NCI-H2171 treated with DMSO at 0.1 percent for 48 hours (cell line): ENCODE measurements at places on chromosomes 12 and 14.
A peak's percentile ranks its signal among the peaks of the same experiment; 100 is the strongest.

- no peak for DNase-seq
Measured at GRCh38 chr14:61003571-61003970, 22.5 kb downstream of the SLC38A6 start.

DNA sequence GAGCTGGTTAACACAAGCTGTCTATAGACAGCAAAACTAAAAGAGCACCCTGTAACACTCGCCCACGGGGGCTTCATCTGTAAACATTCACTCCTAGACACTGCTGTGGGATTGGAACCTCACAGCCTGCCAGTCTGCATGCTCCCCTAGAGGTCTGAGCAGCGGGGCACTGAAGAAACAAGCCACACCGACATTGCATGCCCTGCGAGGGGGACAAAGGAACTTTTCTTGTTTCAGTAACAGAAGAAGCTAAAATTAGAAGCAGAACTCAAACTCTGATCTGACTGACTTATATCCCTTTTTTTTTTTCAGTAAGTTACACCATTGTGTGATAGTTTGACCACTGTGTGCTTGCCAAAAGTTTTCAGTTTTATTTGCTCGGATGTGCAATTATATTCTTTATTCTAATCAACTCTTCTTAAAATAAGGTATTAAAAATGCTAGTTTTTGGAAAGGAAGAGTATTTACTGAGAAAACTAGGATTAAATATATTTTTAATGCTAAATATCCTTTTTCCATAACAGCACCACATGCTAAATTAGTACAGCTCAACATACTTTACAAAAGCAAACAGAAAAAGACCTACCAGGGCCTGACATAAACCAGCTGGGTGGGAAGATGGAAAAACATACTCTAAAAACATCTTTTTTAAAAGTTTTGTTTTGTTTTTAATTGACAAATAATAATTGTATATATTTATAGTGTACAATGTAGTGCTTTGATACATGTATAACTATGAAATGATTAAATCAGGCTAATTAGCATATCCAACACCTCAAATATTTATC, 100.2 kb downstream of the EPS8 start:
- DNase-seq: no peak

DNA sequence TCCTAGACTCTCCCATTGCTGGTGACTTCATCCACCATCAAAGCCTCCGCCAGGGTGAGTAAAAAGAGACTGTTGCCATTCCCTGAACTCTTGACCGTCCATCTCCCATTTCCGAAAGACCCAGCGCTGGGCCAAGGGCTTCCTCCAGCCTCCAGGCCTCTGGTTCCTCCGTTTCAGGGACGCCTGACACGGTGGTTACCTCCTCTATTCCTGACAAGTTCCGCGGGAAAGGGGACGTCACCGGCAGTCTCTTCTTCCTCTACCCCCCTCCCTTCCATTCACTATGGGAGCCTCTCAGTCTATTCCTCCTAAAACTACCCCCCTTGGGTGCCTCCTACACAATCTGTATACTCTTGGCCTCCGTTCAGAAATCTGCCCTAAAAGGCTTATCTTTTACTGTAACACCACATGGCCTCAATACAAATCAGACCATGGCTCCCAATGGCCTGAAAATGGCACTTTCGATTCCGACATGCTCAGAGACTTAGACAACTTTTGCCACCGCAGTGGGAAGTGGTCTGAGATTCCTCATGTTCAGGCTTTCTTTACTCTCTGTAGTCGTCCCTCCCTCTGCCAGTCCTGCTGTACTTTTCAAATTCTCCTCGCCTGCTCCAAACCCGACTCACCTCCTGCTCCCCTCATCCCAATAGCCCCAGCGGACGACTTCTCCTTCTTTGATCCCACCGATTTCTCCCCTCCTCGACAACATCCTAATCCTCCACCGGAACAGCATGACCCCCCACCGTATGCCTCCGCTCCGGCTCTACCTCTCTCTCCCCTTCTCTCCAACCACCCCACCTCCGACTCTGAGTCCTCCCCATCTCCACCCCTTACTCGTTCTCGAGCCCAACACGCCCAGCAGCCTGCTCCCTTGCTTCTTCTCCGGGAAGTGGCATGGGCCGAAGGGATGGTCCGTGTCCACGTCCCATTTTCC, 70.4 kb downstream of the MOK start:
- DNase-seq: peak; percentile 67

GRCh38 chr12:13780453-13780852, 200.9 kb downstream of the GRIN2B start:
- no peak for DNase-seq
